Stimulated activated CD8-positive, alpha-beta memory T cell treated with anti-CD3 and anti-CD28 coated beads, Interleukin-2, amount 100 ng/mL, for 48 hours (primary cell): ENCODE measurements at places on chromosomes 11 and 22.

GRCh38 chr22:18111759-18112330, 1.2 kb downstream of the TUBA8 start:
- no peak for DNase-seq

DNA sequence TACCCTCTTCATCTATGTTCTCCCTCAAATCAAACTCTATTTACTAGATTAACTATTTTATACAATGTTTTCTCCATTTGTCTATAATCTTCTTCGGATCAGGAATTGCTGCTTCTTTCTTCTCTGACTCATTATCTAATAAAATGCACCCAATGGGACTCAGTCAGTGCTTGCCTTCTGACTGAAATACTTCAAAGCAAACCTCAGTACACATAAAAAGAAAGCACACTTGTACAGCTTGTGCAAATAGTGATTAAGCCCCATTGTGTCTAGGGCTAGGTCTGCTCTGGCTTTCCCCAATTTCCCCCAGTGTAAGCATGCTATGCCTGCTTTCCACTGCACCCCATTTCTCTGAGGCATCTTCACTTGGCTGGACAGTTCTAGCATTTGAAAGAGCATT, 118.6 kb upstream of the C11orf87 start:
- no peak for DNase-seq

DNA sequence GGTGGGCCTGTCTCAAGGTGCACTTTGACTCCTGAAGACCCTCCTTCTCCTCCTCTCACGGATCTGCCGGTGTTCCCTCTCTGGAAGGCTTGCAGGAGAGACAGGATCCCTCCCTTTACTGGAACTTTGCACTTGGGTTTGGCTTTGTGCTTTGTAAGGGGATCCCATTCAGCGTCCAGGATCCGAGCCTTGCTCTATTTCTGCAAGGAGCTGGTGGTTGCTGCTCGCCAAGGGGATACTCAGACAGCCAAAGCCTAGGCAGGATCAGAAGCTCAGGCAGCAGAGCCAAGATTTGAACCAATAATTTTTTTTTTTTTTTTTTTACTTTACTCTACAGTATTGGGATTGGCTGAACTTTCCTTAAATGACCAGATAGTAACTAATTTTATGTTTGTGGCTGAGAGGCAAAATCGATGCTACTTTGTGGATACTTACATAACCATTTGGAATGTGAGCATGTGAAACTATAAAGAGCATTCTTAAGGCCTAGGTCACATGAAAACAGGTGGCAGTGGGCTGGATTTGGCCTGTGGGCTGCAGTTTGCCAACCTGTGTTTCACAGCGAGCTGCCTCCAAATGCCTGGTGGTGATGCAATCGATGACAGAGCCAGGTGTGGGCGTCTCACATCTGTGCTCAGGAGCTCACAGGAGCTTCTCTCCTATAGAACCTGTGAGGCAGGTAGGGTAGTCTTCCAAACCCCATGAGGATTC, 25.2 kb downstream of the BCR start:
- no peak for DNase-seq

GRCh38 chr22:38674888-38675287, 6.9 kb upstream of the TOMM22 start:
- no peak for DNase-seq

GRCh38 chr22:29907753-29908515, 25.0 kb downstream of the MTMR3 start:
- DNase-seq: no peak

DNA sequence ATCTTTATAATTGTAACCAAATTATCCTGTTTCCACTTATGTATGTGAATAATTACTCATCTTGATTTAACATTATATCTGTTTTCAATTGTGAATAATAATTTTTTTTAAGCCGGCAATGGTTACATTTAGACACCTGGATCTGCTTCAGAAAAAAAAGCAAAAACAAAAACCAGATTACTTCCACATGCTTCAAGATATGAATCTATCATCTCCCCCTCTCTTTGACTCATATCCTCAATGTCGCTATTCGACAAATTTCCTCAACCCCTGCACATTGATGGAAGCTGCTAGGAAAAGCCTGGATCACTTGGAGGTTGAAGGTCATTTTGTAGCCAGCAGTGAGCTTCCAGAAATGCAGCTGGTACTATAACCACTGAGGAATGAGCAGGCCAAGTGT, 42.7 kb downstream of the SLC1A2 start:
- no peak for DNase-seq

DNA sequence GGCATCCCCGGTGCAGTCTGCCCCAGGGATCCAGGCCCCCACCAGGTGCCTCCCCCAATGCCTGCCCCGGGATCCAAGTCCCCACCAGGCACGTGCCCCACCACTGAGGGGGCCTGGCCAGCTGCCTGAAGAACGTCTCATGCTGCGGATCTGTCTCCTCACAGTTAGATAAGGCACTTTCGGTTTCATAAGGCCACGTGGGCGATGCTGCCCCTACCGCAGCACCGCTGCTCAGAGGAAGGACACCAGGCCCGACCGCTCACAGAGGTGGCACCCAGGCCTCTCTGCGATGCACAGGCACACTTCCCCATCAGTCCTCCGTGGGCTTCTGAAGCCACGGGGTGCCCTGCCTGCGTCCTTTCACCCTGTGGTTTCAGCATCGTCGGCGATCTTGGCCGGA, 68.1 kb upstream of the BID start:
- peak; percentile 9 for DNase-seq

DNA sequence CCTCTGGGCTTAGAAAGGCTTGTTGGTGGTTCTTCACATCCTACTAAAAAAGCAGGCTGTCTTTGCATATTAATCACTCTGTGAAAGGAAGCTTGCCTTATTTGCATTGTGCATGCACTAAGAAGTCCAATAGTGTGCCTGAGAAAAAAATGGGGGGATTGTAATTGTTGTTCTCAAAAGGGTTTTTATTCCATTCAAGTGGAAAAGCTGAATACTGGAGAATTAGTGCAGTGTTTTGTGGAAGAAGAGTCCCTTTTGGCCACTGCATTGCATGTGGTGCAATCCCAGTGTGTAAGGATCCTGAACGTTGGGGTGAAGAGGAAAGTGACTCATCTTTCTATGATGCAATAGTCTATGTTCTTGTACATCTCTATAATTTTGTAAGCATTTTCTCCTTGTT, 16.5 kb downstream of the NCAM1 start:
- no peak for DNase-seq

DNA sequence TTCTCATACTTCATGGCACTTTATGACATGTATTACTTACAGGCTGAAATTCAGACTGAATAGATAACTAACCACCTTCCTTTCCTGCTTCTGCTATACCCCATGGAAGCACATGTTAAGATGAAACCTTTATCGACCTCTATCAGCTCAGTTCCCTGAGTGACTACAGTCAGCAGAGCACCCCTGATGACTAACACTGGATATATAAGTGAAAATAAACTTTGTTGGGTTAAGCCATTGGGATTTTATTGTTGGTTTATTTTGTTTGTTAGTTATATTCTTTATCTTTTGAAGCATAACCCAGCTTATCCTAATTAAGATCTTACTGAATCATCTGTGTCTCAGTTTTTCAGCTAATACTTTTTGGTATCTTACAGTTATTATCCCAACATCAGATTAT, 23.0 kb upstream of the MAML2 start:
- no peak for DNase-seq

DNA sequence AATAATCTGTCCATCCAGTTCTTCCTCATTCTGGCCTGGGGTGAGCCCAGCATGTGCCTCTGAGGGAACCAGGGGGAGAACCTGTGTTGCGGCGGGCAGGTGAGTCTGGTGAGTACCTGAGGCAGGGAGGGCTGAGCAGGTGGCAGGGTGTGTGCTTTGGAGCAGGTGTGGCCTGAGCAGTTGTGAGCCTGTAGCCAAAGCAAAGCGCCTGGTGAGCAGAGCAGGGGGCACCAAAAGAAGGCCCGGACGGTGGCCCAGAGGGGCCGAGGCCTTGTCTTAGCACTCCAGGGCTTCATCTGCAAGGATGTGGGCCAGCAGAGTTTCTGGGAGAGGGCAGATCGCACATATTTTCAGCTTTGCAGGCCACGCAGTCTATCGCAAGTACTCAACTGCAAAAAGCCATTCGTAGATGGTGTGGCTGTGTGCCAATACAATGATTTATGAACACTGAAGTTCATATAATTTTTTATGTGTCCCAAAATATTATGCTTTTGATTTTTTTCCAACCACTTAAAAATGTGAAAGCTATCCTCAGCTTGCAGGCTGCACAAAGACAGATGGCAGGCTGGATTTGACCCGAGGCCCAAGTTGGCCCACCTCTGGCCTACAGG, 8.7 kb downstream of the GLB1L2 start:
- no peak for DNase-seq

DNA sequence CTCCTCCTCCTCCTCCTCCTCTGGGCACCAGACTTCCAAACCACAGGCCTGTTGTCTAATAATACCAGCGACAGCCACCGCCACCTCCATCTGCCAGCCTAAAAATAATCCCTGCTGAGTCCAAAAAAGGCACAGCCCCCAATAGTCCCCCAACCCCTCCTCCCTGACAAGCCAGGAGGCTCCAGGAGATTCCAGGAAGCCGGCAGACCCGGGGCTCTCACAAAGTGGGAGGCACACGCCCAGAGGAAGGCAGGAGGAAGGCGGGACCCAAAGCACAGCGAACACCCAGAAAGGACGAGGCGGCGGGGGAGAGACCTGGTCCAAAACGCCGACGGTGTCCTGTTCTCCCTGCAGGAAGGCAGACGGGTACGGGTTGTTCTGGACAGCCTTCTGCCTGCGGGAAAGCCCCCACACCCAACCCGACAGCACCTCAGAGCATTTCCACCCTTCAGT, 5.9 kb downstream of the IGSF9B start:
- no peak for DNase-seq

DNA sequence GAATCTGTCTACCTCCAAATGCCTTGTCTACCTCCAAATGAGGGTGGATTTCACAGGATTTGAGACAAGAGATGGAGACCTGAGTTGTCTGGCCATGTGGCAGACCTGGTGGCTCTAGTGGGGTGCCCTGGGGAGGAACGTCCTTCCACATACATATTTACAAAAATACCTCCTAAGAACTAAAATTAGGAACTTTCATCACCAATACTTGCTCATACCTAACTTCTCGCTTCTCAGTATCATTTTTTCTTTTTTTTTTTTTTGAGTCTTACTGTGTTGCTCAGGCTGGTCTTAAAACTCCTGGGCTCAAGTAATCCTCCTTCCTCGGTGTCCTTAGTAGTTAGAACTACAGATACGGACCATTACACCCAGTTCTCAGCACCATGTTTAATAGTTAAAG, 117.9 kb downstream of the MED15 start:
- DNase-seq: no peak

DNA sequence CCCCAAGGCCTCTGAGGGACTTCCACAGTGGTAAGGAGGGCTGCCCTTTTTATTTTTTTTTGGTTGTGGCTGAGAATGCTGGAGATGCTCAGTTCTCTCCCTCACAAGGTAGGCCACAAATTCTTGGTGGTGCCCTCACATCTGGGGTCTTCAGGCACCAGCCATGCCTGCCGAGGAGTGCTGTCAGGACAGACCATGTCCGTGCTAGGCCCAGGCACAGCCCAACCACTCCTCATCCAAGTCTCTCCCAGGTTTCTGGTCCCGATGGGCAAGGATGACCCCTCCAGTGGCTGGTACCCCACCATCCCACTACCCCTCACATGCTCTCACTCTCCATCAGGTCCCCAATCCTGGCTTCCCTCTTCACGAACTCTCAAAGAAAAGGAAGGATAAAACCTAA, 4.2 kb downstream of the THY1 start:
- DNase-seq: no peak

DNA sequence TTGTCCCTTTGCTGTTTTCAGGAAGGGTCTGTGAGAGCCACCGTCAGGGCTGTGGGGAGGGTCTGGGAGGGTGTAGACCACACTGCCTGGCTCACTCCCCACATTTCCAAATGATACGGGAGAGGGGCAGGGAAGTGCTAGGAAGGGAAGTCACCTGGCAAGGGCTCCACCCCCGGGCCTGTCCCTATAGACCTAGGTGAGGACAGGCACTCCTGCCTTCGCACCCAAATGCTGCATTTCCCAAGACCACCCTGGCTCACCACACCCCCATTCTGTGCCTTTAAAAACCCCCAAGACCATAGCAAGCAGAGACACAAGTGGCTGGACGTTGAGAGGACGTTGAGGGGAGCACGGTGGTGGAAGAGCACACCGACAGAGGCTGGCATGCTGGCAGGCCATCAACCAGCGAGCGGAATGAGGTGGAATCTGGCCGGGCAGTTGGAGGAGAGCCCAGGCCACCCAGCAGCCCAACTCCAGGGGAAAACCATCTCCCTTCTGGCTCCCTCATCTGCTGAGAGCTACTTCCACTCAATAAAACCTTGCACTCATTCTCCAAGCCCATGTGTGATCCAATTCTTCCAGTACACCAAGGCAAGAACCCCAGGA, 45.7 kb downstream of the GNB1L start:
- DNase-seq: no peak

DNA sequence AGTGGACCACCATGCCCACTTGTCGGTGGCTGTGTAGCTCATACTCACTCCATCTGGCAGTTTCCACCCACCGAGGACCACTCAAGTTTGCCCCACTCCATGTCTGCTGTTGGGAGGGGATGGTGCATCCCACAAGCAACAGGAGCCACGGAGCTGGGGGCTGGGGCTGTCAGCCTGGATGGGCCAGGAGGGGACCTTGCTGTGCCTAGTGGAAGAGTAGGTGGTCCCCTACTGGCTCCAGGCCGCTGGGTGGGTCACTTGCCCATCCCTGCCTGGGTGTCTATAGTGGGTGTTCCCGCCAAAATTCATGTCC, 57.0 kb downstream of the SMIM38 start:
- DNase-seq: no peak

GRCh38 chr11:607020-607780, 8.6 kb downstream of the IRF7 start:
- DNase-seq: no peak

DNA sequence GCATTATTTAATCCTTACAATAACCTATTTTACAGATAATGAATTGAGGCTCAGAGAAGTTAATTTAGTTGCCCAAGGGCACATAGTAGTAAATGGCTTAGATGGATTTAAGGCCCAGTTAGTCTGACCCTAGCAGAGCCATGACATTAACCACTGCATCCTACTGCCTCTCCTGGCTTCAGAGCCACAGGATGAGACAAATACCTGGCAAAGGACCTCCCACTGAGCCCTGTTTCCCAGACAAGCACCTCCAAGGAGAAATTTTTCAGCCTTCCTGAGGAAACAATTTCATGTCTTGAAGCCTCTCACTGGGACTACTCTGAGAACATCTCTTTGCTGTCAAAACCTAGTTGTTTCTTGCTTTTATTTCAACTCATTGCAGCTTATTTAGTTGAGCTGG, 28.4 kb downstream of the IZUMO1R start:
- DNase-seq: no peak

DNA sequence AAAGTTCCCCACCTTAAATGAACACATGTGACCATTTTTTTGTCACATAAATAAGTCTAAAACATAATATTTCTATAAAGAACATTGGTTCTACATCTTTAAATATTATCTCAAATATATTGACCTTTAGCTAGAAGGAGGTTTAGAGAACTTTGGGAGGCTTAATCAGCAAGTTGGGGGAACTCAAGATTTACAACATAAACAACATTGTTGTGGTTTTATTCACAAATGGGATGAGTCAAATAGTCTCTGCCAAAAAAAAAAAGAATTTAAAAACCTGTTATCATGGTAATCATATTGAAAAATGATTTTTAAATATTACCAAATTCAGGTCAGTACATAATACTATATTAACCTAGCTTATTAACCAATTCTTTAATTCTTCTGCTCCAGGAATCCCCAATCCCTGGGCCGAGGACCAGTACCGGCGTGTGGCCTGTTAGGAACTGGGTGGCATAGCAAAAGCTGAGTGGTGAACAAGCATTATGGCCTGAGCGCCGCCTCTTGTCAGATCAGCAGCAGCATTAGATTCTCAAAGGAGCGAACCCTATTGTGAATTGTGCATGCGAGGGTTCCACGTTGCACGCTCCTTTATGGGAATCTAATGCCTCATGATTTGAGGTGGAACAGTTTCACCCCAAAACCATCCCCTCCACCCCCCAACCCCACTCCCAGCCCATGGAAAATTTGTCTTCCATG, 98.2 kb downstream of the RDX start:
- DNase-seq: no peak
